A549 (cell line): ENCODE measurements at places on chromosomes 7 and 10.
A peak's percentile ranks its signal among the peaks of the same experiment; 100 is the strongest.

DNA sequence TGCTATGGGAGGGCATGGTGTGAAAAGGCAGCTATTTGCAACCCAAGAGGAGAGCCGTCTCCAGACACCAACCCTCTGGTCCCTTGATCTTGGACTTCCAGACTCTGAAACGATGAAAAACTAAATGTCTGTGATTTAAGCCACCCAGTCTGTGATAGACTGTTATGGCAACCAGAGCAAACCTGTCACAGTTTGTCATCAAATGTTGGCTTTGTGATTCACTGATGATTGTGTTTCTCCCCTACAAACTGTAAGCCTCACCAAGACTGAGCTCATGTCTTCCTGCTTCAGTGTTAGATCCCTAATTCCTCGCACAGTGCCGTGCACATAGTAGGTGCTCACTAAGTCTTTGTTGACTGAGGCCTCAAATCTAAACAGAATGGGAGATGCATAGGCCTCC, 224.6 kb upstream of the PITRM1 start:
- DNase-seq: peak; percentile 10

- no peak for DNase-seq
These were observed 200.6 kb downstream of the GLRX3 start for GRCh38 chr10:130336617-130337304.

- no peak for DNase-seq
These were observed 66.0 kb upstream of the PAPSS2 start for GRCh38 chr10:87593702-87594101.

DNA sequence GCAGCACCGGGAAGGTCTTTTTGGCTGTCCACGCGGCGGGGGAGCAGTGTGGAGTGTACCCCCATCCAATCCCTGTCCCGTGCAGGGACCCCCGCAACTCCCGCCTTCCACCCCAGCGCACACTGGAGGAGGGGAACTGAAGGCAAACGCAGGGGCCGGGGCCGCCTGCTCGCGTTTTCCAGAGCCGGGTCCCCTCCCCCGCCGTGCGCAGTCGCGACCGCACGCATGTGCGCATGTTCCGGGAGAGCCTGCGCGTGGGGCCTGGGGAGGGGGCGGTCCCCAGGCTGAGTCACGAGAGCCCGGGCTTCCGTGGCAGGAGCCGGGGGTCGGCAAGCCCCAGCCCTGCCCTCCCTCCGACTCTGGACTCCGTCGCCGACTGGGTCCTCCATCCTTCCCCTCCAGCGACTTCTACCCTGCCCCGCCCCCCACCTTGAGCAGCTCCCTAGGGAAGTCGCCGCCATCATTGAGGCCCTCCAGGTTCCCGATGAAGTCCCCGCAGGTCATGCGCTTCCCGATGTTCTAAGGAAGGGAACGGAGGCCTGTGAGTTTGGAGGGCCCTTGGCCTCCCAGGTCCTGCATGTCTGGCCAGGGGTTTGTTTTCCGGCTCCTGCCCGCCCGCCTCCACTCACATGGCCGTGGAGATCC, 8.0 kb downstream of the PSD start:
- no peak for DNase-seq

- DNase-seq: no peak
These were observed 1190.9 kb downstream of the TYW1 start for GRCh38 chr7:68187532-68187931.

GRCh38 chr10:91487911-91488582, 77.9 kb downstream of the HECTD2 start:
- no peak for DNase-seq

DNA sequence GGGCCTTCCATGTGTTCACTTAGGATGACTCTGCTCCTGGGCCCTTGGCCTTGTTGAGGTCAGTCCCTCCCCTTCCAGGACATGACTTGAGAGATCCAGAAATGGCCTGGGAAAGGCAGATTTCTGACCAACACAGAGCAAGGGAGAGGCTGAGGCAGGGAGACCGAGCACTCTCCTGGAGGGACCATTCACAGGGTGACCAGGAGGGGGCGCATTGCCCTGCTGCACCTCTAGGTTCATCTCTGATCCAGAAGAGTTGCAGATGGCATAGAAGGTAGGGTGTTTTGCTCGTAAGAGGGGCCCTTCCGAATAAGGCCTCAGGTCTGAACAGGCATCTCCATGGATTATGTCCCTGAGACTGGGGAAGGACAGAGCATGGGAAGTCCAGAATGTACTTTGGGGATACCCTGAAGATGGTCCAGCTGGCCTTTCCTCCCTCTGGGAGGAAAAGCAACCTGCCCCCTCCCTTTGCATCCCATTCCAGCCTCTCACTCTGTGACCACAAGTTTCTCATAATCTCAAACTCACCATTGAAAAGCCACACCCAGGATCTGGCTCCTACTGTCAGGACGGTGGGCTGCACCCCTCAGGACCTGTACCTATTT, 6.6 kb downstream of the DMBT1 start:
- peak; percentile 31 for DNase-seq

DNA sequence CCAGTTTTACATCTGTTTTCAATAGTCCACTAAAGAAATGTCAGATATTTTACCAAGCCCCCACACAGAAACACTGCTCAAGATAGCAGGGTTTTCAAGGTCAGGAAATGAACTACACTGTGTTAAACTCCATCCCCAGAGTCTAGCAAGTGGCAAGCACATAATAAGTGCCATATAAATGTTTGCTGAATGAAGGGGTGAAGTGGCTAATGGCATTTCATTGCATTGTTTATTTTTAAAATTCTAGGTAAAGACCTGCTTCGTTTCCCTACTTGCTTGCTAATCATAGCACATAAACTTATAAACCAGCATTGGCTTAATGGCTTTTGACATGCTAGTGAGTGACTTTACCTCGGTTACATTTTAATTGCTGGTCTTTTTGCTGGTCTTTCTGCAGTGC, 322.6 kb downstream of the GRID1 start:
- no peak for DNase-seq

DNA sequence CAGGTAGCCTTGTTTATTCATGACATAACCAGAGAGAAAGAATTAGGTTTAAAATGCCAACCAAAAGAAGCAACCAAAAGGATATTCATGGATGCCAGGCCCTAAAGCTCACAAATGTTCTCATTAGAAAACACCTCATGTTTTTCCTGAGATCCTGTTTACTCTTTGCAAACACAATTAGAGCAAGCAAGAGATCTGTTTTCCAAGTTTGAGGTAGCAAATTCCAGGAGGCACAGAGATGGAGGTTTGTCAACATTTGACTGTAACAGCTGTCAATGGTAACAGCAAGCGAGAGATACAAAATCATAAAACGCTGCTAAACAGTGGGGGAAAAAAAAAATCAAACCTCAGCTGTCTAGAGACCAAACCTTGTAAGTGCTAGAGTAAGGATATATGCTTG, 182.2 kb downstream of the PLXDC2 start:
- DNase-seq: no peak

DNA sequence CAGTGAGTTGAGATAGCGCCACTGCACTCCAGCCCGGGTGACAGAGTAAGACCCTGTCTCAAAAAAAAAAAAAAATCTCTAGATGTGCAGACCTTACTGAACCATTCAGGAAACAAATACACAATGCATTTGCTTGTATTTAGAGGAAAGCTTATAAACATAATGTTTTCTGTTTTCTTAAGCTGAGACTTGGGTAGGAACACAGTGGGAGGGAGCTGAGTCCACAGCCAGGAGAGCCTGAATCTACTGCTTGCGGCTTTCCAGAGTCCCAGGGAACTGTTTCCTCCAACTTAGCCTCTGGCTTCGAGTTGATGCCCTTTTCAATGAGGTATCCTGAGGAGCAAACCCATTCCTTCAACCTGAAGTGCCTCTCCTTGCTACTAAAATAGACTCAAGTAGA, 83.0 kb upstream of the PITRM1 start:
- DNase-seq: no peak

GRCh38 chr10:44968091-44968490, 8.5 kb downstream of the RASSF4 start:
- no peak for DNase-seq

DNA sequence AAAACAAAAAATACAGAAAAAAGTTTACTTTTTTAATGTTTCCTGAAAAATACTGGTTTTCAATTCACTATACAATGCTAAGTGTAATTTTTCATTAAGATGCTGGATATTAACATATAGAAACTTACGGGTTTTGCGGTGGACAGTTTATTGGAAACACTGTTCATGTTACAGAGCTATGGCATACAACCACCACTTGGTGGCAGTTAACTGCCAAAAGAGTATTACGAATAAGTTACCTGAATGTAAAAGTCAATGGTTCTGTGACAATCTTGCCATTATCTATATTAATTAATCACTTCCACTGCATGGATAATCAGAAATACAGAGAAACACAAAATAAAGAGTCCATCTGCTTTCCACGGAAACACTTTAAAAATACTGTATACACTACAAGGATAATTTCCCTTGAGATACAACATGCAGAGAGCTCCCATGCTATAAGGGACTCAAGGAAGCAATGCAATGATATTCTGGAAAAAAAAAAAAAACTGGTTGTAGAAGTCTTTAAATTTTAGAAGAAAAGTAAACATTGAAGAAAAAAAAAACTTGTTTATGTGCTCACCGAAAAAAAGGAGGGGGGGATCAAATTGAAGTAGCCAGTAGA, 97.0 kb downstream of the TPK1 start:
- DNase-seq: peak; percentile 32

- DNase-seq: peak; percentile 72
These were observed 29.3 kb upstream of the CCL24 start for GRCh38 chr7:75842836-75843446.

- no peak for DNase-seq
These were observed 89.3 kb downstream of the ICA1 start for GRCh38 chr7:8172372-8173354.

DNA sequence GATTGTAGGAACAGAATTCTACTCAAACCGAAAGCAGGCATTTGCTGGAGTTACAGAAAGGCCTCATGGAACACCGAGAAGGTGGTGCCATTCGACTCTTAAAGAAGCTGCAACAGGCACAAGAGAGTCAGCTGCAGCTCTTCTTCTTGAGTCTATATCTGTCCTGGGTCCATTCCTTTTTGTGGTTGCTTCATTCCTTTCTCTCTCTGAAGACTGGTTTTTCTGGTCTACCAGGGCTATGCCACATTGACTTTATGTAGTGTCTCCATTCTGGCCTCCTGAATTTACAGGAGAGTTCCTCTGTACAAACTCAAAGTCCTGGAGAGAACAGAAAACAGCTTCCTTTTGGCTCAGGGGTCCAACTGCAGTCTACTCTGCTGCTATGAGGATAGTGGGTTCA, 132.8 kb downstream of the CFTR start:
- DNase-seq: no peak

- DNase-seq: no peak
These were observed 236.5 kb downstream of the SKAP2 start for GRCh38 chr7:26627891-26628341.

GRCh38 chr10:97612386-97612785, 20.9 kb downstream of the MORN4 start:
- peak; percentile 70 for DNase-seq

- DNase-seq: no peak
These were observed 96.3 kb downstream of the BICC1 start for GRCh38 chr10:58608826-58609531.

DNA sequence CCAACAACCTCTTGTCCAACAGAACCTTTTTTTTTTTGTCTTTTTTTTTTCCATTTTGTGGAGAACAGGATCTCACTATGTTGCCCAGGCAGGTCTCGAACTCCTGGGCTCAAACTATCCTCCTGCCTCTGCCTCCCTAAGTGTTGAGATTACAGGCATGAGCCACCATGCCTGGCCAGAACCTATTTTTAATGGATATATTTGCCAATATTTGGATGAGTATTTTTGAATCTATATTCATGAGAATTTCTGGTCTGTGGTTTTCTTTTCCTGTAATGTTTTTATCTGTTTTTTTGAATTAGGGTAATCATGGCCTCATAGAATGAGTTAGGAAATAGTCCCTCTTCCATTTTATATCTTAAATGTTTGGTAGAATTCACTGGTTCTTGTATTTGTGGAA, 70.4 kb upstream of the RET start:
- no peak for DNase-seq

GRCh38 chr10:114679552-114679951, 21.5 kb upstream of the ABLIM1 start:
- no peak for DNase-seq

- DNase-seq: no peak
These were observed 28.1 kb upstream of the TRIL start for GRCh38 chr7:28986028-28986764.
